ENCODE measurements at places on chromosomes 2 and 18.

DNA sequence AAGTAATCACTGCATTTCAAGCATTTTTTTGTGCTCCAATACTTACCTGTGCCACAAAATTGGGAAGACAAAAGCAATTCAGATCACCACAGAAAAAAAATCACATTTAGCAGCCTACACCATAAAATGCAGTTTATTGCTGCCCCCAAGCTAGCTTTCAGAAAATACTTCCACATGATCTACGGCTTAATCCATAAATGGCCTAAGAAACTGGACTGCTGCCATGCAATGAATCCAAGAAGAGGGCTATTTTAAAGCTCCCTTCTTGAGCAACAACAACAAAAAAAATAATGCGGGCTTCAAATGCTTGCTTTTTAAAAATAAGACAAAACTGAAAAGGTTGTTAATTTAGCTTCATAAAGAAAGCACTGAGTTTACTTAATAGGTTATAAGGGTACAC, 272.3 kb downstream of the RAD51AP2 start:
- DNase-seq, result no peak

DNA sequence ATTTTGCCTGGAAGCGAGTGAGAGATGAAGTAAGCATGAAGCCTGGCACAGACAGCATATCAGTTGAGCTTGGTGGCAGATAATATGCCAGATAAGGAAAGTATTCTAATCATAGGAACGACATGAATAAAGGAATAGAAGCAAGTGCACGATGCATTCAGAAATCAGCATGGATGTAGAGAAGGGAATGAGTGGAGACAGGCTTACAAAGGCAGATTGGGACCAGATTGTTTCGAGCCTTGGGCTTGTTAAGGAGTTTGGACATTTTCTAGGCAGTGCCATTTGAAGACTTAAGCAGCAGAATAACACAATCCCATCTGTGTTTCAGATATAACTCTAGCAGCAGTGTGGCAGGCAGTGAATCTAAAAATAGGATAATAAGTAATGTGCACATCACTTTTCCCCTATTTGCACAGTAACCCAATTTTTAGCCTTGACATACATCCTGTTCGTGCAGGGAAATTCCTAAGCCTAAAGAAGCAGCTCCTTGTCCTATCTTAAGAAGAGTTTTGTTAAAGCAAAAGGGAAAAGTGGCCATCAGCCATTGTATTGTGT, 450.2 kb downstream of the PLCL1 start:
- DNase-seq, result no peak

- DNase-seq, result no peak
These were observed 41.5 kb upstream of the DSC1 start for GRCh38 chr18:31204166-31204565.

GRCh38 chr2:165870346-165870745, 76.3 kb upstream of the GALNT3 start:
- DNase-seq, result peak; percentile 31

GRCh38 chr2:222903234-222904220, 42.7 kb downstream of the ACSL3 start:
- peak; percentile 42 for DNase-seq

DNA sequence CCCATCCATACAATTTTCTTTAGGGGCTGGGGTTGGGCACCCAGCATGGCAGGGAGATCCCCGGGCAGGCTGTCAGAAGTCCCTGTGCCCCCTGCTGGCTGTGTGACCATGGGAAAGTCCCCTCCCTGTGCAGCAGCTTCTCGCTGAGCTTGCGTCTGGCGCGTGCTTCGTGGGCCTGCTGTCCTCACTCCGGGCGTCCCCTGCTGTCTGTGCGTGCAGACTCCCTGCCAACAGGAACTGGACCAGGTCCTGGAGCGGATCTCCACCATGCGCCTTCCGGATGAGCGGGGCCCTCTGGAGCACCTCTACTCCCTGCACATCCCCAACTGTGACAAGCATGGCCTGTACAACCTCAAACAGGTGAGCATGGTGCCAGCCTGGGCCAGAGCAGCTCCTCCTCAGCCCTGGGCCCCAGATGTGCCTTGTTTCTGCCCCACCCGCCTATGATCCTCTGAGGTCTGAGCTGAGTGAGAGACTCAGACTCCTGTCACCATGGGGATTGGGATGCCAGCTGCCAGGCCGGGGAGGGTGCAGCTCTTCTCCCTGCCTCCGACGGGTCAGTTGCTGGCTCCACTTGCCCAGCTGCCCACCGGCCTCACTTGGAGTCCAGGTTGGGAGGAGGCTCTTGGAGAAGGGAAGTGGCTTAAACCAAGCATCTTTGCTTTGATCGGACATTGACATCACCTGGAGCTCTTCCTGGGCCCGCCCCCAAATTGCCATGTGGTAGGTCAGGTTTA, 28.6 kb downstream of the IGFBP2 start:
- no peak for DNase-seq

DNA sequence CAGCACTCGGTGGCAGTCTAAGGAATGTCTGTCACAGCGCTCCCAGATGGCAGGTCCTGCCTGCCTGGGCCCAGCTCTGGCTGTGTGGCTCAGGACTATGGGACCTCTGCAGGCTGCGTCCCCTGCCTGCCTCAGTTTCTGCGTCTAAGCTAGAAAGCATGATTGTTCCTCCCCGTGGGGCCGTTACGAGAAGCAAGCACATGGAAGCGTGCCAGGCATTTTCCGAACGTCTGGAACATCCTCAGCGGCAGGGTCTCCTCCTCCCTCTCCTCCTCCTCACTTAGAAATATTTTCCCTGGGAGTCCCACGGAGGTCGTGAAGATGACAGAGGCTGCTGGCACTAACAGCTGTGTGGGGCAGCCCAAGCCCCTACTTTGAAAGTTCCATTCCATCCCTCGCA, 43.3 kb downstream of the LRRFIP1 start:
- no peak for DNase-seq
